CD4-positive, alpha-beta T cell treated with Interleukin-21 for 1 hour (primary cell): ENCODE measurements at places on chromosomes 6 and 20.

GRCh38 chr20:36236786-36237121 lies 476 bp downstream of the AAR2 start:
- no peak for DNase-seq

GRCh38 chr6:137692806-137693205 lies 174.3 kb upstream of the TNFAIP3 start:
- DNase-seq = no peak

GRCh38 chr6:72825315-72825911 lies 203.5 kb downstream of the KCNQ5 start:
- no peak for DNase-seq

GRCh38 chr6:110337486-110337885 lies 20.7 kb downstream of the METTL24 start:
- no peak for DNase-seq

DNA sequence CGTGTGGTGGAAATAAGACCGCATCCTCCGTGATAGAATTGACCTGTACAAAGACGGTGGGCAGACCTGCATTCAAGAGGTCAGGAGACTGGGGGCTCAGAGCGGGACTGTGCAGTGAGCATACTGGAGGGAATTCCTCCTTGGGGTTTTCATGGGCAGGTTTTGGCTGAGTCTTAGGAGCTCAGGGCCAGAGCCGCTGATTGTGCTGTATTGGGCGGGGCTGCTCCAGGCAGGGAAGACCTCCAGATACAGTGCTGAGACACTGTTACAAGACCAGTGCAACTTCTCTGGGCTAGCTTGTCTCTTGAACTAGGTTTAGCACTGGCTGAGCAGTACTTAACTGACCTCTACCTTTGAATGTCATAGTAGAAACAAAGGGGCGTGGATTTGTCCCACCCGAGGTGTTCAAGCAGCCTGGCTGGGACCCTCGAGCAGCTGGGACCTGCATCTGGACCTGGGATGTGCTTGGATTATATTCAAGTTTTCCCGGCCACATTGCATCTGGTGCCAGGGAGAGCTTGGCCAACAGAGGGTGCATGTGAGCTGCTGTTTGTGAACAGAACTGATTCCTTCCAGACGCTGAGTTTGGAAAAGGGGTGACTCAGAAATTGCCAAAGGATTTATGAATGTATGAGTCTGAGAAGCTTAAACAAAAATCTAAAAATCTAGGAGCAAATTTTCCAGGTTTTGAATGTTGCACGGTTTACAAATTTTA lies 33.4 kb upstream of the SLC22A1 start:
- no peak for DNase-seq

DNA sequence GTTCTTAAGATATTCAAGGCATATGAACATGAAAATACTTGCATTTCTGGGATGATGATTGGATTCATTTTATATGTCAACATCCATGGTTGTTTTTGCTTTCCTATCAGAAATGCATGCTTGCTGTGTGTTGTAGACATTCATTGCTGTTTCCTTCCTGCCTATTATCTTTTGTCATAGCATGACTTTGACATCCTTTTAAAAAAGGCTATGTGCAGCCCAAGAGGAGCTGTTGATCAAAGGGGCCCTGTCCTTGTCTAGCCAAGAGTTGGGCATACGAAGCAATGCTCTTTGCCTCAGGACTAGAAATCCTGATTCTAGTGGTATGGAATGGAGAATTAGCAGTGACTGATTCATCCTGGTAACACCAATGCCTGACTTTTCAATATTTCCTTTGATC lies 143.1 kb downstream of the RNF144B start:
- DNase-seq = no peak
